Urothelium cell line (cell line): ENCODE measurements at places on chromosomes 12 and 14.
A peak's percentile ranks its signal among the peaks of the same experiment; 100 is the strongest.

- no peak for DNase-seq
These were observed 126.4 kb upstream of the FOXN3 start for GRCh38 chr14:89543425-89543790.

GRCh38 chr14:104743461-104744380 is 9.2 kb upstream of the SIVA1 start:
- DNase-seq: no peak

- DNase-seq: no peak
These were observed 12.6 kb upstream of the TIGAR start for GRCh38 chr12:4308334-4308950.

- no peak for DNase-seq
These were observed 88.0 kb downstream of the KIF21A start for GRCh38 chr12:39354955-39355354.

GRCh38 chr12:19529951-19530636 is 90.8 kb downstream of the AEBP2 start:
- peak; percentile 41 for DNase-seq

GRCh38 chr12:50786498-50787231 is 22.8 kb downstream of the ATF1 start:
- peak; percentile 82 for DNase-seq

- DNase-seq: peak; percentile 51
These were observed 172.8 kb upstream of the DCN start for GRCh38 chr12:91355150-91356006.

- no peak for DNase-seq
These were observed 198.4 kb upstream of the ATXN7L3B start for GRCh38 chr12:74339211-74339610.

GRCh38 chr12:51281202-51281924 is 11.1 kb upstream of the SMAGP start:
- peak; percentile 32 for DNase-seq
